Amniotic epithelial cell (primary cell): ENCODE measurements at places on chromosomes 5 and 9.
A peak's percentile ranks its signal among the peaks of the same experiment; 100 is the strongest.

- no peak for DNase-seq
Observed at GRCh38 chr9:99726758-99727157, 94.9 kb upstream of the NR4A3 start.

- no peak for DNase-seq
Observed at GRCh38 chr5:13972029-13972428, 27.5 kb upstream of the DNAH5 start.

DNA sequence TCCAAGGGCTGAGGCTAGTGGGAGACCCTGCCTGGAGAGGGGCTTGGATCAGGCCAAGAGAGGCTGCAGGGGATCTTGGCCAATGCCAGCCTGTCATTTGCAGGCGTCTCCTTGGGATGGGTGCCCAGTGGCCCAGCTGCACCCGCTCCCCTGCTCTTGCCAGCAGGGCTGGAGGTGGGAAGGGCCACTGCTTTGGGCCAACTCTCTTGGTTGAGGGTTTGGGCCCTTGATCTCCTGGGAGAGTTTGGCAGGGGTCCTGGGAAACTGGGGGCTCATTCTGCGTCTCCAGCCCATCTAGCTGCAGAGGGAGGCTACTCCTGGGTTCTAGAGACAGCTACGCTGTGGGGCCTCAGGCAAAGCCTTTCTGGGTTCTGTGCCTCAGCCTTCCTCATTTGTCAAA, 10.5 kb downstream of the PSD2 start:
- no peak for DNase-seq

GRCh38 chr9:93166699-93167098, 17.2 kb upstream of the WNK2 start:
- DNase-seq, result no peak

GRCh38 chr5:14385019-14385418, 196.6 kb upstream of the OTULINL start:
- DNase-seq, result no peak

GRCh38 chr5:125149110-125149509, 402.7 kb upstream of the ZNF608 start:
- DNase-seq, result no peak

DNA sequence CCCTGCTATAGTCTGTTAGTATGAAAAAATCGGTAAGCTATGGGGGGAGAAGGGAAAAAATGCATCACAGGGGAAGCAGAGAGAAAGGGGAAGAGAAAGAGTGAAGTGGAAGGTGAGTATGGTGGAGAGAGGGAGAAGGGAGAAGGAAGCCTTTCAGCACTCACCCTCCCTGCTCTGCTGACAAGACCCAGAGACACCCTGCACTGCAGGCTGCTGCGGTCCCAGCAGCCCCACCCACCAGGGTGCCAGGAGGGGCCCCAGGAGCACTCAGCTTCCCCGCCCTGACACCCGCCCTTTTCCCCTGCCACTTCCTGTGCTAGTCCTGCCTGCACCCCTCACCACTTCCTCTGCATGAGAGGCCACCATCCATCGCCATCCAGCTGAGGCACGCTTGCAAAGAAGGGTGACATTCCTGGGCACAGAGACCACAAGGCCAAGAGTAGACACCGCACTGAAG, 12.7 kb downstream of the STK10 start:
- no peak for DNase-seq

GRCh38 chr5:59367791-59368394, 525.6 kb downstream of the PDE4D start:
- DNase-seq, result peak; percentile 71
